ENCODE measurements at places on chromosomes 6 and 20.

DNA sequence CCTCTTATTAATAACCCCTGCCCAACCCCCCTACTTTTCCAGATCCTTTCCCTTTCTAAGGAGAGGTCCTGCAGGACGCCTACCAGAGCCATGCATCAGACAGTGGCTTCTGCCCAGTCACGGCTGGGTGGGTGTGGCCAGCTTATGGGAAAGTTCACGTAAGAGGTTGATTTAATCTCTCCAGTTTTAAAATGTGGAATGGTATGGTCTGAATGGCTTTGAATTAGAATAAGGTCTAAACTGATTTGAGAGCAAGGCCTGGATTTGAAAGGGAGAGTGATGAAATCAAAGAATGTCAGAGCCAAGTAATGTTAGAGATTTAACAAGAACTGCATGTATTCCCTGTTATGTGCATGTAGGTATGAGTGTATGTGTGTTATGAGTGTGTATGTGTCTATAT is 275.7 kb downstream of the PAX1 start:
- no peak for DNase-seq

DNA sequence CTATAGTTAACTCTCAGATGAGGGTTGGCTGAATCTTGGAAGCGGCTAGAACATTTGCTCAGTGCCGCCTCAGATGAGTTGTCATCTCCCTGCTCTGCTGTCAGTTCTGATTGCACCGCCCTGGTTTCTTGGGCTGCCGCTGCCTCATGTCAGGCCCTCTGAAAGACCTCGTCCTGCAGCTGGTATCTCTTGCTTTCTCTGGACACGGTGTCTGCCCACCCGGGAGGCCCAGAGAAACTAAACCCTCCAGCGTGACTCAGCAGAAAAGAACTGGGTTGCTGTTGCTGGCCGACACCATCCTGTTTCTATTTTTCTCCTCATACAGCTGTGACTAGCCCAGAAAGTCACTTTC is 355.4 kb downstream of the CD83 start:
- DNase-seq, result no peak

GRCh38 chr6:133312006-133312405 is 70.8 kb downstream of the EYA4 start:
- DNase-seq, result no peak

- no peak for DNase-seq
These were observed 30.7 kb downstream of the SLC22A3 start for GRCh38 chr6:160378882-160379281.

DNA sequence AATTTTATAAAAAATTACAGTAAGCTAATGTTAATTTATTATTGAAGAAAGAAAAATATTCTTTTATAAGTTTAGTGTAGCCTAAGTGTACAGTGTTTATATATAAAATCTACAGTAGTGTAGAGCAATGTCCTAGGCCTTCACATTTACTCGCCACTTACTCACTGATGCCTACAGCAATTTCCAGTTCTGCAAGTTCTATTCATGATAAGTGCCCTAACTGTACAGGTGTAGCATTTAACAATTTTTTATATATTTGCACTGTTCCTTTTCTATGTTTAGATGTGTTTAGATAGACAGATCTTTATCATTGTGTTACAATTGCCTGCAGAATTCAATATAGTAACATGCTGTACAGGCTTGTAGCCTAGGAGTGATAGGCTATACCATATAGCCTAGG is 80.1 kb upstream of the HDAC2 start:
- DNase-seq, result no peak

GRCh38 chr6:111683749-111684267 is 78.1 kb upstream of the TRAF3IP2 start:
- no peak for DNase-seq

- no peak for DNase-seq
These were observed 674 bp downstream of the NRSN1 start for GRCh38 chr6:24126586-24127192.

GRCh38 chr20:18138639-18139583 is 1.2 kb downstream of the KAT14 start:
- DNase-seq, result no peak

- DNase-seq, result no peak
These were observed 44.1 kb downstream of the BLTP3A start for GRCh38 chr6:34836008-34836407.

DNA sequence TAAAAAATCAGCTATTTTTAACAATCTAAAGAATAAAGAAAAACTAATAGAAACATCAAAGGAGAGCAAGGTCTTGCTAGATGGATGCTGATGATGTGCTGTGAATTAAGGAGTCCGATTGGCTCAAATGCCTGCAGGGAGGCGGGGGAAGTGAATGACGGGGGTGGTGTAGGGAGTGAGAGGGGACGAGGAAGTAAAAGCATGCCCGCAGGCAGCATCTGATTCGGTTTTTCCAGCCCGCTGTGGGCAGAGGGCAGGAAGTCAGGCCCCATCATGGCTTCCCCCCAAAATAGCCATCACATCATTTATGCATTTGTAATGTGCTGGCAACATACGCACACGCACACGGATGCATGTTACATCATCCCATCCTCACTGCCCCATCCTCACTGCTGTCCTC is 10.3 kb downstream of the RSPO4 start:
- DNase-seq, result no peak

DNA sequence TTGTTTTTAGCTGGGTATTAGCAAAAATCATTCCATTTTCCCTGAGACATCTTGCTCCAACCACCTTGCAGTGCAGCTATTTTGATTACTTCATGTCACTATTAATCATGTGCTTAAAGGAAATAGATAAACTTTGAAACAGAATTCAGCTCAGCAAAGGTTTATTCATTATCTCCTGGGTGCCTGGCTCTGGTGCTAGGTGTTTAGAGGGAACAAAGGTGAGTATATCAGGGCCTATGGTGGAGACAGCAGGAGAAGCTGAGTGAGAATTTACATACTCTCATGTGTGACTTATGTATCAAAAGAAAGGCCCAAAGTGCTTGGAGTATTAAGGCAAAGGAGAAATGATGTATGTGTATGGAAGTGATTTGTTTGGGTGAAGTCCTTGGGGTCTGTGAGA is 63.8 kb upstream of the BMP2 start:
- no peak for DNase-seq

DNA sequence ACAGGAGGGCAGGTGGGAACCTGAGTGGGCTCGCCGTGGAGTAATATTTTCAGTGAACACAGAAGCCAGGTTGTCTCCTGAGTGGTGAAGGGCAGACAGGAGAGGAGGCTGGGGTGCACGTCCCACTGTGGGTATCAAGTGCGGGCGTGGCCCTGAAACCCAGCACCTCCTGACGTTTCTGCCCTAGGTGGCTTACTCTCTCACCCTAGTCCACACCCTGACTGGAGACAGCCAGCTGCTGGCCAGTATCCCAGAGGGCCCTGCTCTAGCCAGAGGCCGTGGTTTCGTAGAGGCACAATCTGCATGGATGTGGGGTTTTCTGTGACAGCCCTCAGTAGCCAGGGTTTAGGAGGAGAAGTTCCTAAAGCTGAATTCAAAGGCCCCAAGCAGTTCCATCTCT is 86.7 kb downstream of the TRERF1 start:
- DNase-seq, result no peak

GRCh38 chr6:158771399-158772152 is 47.6 kb downstream of the EZR start:
- no peak for DNase-seq

- DNase-seq, result no peak
These were observed 881 bp upstream of the AIG1 start for GRCh38 chr6:143059663-143060353.

DNA sequence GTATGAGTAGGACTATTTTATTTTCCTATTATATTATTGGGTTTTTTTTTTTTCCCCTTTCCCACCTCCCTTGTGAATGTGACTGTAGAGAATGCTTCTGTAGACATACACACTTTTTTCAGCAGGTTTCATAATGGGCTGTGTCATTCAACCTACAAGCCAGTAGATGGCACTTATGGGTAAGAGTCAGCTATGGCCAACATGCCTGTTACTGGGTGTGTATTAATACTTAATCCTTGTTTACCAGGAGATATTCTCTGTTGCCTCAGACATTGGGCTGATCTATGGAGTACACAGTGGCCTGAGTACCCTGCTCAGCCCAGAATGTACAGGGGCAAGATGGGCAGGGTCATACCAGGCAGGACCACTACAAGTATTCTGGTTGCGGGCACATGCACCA is 382.5 kb downstream of the EPHA7 start:
- no peak for DNase-seq

DNA sequence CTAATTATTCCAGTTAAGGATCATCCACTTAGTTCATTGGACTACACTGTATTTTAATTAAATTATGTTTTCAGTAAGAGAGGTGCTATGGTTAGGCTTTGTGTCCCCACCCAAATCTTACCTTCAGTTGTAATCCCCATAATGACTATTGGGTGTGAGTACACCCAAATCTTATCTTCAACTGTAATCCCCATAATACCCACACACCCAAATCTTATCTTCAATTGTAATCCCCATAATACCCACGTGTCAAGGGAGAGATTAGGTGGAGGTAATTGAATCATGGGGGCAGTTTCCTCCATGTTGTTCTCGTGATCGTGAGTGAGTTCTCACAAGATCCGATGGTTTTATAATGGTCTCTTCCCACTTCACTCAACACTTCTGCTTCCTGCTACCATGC is 208.0 kb upstream of the PHACTR1 start:
- no peak for DNase-seq

GRCh38 chr6:82333781-82334180 is 29.8 kb upstream of the TPBG start:
- no peak for DNase-seq

DNA sequence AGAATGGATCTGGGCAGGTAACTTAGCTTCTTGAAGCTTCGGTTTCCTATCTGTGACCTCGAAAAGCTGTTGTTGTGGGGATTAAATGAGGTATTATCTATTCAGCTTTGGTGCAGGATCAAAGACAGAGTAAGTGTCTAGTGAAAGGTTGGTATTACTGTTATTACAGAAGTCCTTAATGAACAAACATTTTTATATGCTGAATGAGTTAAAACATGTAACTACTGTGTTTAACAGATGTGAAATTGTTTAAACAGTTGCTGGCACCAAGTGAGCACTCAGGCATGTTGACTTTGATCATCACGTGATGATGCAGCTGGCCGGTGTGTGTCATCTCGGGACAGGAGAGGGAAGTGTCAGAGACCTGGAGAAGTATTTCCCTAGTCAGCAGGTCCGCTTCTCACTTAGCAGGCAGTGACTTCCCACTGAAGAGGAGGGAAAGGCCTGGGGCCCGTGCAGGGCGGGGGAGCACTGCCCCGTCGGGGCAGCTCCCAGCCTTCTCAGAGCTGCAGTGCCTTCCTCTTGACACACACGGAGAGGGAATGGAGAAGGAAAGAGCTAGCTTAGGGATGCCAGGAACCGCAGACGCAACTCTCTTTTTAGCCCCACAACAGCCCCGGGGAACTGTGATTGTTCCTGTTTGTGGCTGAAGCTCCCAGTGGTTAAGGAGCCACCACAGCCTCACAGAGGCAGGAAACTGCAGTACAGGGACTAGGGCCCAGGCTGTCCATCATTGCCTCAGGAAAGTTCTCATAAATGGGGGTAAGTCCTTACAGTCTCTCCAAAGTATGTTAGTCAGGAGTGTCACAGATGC is 18.0 kb downstream of the TUBB2A start:
- DNase-seq, result peak; percentile 52

DNA sequence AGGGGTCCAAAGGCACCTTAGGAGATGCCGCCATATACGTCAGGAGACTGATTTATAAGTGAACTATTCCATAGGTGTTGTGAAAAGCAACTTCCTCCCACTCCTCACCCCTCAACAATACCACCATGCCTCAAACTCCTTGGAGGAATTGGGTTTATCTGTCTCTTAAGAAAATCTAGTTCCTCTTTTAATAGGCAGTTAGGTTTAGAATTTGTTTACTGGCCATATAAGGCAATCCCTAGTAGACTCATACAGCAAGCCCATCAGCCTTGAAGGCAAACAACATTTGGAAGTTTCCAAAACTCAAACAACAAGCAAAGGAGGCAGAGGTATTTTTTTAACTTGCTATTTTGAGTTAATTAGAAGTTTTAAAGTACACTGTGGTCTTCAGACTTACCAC is 66.1 kb downstream of the PRND start:
- no peak for DNase-seq

DNA sequence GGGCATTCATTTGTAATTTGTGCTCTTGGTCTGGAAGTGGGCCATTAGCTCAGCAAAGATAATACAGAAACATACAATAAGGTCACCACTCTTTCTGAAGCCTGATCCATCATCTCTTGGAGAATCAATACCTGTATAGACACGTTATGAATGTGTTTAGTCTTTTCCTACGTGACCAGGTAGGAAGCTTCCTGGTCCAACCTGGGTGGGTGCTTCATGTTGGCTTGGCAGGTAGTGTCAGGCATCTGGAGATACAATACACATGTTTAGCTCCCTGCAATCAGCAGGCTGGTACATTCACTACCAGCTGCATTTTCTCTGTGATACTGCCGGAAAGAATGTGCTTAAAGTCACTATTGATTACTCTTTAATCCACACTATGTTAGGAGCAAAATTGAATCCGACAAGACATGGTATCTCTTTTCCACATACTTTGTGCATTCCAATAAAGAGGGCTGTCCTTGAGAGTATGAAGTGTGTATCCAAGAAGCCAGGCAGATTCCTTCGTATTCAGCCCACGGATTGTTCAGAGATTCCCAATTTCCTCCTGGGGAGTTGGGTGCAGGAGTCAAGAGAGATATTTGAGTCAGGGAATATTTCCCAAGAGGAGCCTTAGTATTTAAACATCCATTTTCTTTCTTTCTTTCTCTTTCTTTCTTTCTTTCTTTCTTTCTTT is 49.9 kb upstream of the RANBP9 start:
- DNase-seq, result no peak

- DNase-seq, result no peak
These were observed 1.9 kb downstream of the MKKS start for GRCh38 chr20:10432079-10432478.

DNA sequence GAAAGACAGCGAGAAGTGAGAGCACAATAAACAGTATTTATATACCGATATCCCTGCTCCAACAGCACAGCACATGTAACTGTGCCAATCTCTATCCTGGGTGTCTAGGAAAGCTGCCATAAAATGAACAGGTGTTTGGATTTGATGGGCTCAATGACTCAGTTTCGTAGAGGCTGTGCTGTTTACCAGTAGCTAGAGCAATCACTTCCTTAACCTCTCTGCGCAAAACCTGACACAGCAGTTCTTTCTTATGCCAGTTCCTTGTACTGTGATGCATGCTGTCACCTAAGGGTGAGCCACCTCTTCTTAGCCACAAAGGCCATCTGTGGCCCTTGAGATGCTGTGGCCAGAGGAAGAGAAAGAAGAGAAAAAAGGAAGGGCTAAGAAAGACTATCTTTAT is 59.3 kb downstream of the SHPRH start:
- DNase-seq, result no peak

GRCh38 chr6:36821581-36822335 is 17.5 kb downstream of the CPNE5 start:
- DNase-seq, result no peak

DNA sequence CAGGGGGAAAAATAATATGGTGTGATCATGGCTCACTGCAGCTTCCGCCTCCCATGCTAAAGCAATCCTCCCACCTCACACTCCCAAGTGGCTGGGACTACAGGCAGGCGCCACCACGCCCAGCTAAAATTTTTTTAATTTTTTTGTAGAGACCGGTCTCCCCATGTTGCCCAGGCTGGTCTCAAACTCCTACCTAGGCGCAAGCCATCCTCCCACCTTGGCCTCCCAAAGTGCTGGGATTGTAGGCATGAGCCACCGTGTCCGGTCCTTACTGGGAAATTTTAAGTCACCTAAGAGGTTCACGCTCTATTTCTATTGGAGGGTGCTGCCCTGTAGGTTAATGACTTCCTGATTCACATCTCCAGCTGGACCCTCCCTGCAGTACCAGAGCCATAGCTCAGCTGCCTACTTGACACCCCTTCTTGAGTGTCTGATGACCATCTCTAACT is 626 bp upstream of the CDK5RAP1 start:
- DNase-seq, result no peak
